ENCODE measurements at places on chromosomes 4 and X.

GRCh38 chrX:22035236-22035635 is 3.1 kb downstream of the PHEX start:
- no peak for DNase-seq

DNA sequence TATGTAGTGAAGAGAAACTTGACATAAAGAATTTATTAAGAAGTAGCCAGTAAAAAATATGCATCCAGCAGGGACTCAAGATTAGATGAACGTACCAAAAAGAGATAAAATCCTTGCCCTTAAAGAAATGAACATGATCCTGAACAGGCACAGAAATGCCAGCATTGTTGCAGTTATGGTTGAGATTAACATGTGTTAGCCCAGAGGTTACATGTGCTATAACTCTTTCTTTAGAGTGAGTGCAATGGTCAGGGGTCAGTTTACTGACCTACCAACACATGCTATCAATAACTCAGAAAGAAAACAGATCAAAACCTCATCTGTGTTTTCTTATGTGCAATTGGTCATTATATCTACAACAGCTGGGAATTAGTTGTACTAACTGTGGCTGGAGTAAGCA is 166.1 kb upstream of the NDST3 start:
- no peak for DNase-seq

DNA sequence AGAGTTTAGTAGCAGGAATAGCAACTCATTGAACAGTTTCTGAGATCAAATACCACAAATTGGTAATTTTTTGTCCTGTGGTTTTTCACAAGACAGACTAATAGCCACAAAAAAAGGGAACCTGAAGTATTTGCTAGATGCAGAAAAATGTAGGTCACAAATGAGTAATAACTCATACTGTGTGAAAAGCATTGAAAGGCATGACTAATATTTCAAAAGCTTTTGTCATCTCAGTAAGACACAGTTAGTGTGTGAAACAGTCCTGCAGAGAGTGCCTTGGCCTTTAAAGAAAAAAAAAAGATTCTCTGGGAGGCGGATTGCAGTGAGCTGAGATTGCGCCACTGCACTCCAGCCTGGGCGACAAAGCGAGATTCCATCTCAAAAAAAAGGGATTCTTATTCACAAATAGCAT is 31.4 kb upstream of the SLC25A31 start:
- no peak for DNase-seq

DNA sequence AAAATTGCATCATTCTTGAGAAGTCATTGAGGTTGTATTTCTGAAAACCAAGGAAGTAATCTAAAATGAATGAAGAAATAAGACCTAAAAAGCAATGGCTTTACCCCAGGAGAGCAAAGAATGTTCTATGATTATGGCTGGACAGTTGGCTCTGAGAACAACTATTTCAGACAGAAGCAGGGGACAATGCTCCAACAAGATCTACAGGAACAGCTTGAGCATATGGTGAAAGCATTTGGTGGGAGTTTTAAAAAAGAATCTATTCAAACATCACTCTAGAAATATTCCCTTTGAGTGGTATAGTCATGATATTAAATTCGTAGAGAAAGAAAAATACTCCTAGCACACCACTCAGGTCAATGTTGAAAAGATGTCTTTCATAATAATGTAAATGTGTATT is 26.7 kb downstream of the DYNLT3 start:
- DNase-seq = no peak

DNA sequence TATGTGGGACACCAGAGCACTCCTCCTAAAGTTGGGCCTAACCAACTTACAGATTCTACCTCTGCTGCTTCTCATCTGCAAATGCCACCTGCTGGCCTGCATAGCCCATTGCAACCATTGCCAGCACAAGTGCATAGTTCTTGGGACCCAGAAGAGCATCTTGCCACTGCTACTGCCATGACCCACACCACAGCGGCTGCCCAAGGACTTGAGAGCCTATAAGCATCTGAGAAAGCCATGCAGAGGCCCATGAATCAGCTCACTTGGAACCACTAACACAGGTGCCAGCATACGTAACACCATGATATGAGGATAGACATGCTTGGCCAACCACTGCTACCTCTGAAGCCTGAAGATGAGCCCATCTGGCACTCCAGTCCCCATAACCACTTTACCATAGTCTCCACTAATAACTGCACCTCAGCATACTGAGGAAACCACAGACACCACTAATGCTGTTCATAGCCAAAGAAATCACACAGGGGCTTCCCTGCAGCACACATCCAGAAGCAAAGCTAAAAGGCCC is 258.1 kb upstream of the AGTR2 start:
- no peak for DNase-seq

- DNase-seq = no peak
Measured at GRCh38 chr4:40144716-40145115, 52.1 kb upstream of the RHOH start.

All from SJCRH30 (cell line).